Activated T-cell treated with anti-CD3 and anti-CD28 coated beads, Interleukin-2, amount 50 U/mL, for 48 hours (primary cell): ENCODE measurements at places on chromosomes 3 and 15.

DNA sequence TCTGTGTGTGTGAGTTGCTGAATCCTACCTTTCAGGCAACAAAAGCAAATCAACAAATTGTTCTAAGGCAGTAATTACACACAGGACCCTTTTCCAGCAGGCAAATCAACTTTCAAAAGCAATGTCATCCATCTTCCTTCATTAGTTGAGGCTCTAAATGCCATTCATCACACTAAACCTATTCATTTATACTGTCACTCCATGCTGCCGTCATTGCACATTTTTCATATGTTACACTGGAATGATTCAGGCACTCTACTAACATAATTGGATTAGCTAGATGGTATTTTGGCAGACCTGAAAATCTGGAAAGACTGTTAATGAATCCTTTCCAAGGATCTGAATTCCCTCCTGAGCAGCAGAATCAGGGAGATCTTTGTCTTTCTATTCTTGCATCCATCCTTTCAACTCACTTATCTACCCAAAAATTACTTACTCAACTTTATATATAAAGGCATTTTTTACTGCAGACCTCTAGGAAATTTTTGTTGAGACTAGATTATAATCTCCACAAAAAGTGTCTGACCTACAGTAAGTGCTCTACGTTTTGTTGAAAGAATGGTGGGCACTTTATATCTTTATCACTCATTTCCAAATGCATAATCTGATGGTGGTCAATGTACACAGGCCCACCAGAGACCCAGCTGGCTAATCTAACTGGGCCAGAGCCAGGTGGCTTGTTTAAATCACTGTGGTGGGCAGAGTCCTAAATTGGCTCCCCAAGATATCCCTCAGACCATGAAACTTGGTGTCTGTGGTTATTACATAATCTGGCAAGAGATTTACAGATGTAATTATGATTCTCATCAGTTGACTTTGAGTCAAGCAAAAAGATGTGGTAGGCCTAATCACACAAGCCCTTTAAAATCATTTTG is 25.0 kb downstream of the MIX23 start:
- DNase-seq = no peak

- no peak for DNase-seq
Observed at GRCh38 chr15:63246691-63247469, 30.5 kb upstream of the APH1B start.

GRCh38 chr3:176046703-176047102 is 1150.6 kb downstream of the TBL1XR1 start:
- no peak for DNase-seq

- DNase-seq = no peak
Observed at GRCh38 chr3:114659109-114660061, 365.6 kb downstream of the TIGIT start.

- no peak for DNase-seq
Observed at GRCh38 chr15:59115047-59115446, 10.1 kb downstream of the CCNB2 start.

GRCh38 chr3:127420829-127421228 is 133.0 kb upstream of the PRR20G start:
- DNase-seq = no peak

GRCh38 chr15:78425643-78426042 is 12.4 kb upstream of the IREB2 start:
- no peak for DNase-seq

DNA sequence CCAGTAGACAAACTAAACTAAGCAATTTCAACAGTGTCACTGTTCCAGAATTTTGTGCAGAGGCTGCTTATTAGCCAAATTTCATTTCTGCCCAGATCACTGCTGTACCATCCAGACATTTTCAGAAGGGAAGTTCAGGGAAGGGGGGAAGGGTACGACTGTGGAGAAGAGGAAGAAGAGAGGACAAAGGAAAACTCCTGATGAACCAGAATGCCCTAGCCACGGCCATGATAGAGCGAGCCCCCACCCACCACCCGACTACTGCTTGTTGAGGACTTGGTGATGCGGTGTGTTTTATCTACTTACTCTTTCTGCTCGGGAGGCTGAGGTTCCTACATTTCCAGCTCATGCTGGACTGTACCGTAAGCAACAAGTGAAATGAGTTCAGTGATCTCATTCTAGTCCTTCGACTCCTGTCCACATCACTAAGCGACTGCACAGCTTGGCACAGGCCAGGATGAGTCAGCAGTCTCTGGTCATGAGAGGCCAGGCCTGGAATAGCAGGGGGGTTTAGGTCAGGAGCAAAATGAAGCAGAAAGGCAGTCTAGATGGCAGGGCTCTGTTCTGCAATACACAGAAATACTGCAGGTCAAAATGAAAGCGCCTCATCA is 330.8 kb downstream of the TIGIT start:
- no peak for DNase-seq

DNA sequence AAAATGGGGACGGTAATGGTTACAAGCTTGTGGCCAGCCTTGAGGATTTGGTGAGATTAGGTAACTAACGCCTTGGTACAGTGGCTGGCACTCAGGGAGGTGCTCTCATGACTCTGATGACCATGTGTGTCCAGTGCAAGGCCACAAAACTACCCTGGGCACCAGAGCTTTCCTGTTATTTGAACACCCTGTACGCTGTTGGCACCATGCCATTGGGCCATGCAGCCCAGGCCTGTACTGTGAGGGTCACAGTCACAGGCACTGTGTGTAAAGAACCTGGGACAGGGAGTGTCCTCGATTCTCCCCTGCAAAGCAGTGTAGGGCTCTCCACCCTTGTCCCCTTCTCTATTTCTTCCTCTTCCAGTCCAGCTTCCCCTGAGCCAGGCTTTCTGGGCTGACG is 6.3 kb downstream of the TMEM43 start:
- DNase-seq = no peak

DNA sequence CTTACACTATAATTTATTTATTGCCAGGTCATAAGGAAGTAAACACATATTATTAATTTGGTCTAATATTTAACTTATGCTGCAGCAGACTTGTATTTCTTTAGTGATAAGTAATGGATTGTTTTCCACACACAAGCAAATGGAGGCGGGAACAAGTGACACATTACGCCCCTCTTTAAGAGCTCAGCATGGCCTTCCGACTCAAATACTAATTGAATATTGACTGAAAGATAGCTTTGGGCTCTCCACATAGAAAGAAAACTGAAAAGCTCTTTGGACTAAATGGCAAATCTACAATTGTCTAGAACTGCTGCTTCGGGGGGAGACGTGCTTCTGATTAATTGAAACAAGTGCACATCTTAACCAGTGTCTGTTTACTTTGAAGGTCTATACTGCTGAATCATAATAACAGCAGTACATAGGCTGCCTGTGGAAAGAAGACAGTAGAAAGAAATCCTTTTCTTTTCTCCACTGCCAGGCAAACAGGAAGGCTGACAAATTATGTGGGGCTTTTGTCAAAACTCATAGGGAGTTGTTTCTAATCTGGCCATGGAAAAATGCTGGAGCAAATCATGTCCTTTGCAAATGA is 15.9 kb downstream of the CADPS start:
- DNase-seq = no peak

- no peak for DNase-seq
Observed at GRCh38 chr15:39788800-39789565, 6.3 kb upstream of the FSIP1 start.

- no peak for DNase-seq
Observed at GRCh38 chr15:71136159-71136783, 21.0 kb downstream of the THSD4 start.

GRCh38 chr3:189962466-189962865 is 158.2 kb downstream of the P3H2 start:
- no peak for DNase-seq

DNA sequence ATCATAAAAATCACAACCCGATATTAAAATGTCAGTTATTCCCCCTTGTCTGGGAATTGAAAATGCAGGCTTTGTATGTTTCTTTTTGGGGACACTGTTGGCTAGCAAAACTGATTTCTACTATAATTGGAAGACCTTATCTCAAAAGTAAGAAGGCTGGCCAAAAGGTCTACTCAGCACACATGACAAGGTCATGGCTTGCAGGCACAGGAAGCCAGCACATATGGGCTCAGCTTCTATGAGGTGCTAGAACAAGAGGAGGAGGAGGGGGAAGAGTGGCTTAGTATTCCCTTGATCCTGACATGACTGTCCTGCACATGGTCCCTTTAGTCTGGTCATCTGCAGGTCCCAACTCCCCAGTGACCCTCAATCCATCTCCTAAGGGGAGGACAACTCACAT is 681.2 kb downstream of the SQOR start:
- DNase-seq = no peak

DNA sequence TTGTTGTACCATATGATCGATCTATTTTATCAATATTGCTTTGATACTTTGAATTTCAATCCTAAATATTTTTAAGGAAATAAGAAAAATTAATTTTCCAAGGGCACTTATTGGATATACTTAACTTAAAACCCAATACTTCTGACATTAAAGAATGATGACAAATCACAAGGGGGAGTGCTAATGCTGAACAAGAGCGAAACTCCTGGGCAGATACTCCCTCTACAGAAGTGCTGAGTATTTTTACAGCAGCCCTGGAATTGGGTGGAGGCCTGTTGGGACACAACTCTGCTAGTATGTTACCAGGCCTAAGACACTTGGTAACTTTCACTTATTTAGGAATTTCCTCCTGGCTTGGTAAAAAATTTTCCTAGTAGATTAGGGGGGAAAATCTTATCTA is 46.2 kb downstream of the DENND6A start:
- no peak for DNase-seq

- DNase-seq = no peak
Observed at GRCh38 chr3:36677331-36678007, 86.9 kb downstream of the DCLK3 start.

DNA sequence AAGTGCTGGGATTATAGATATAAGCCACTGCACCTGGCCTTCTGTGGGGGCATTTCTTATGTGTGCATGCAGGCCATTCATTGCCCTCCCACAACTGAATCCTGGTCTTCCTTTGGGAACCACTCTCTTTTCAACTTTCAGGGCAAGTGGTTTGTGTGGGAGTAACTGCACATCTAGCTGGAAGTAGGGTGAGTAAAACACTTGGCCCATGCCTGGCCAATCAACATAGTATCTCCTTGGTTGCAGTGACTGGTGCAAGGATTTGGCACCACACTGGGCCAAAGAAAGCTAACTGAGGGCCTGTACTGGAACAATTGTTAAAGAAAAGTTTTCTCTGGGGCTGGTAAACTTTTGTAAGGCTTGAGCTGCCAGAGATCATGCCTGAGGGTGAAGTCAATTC is 189.2 kb upstream of the FEZF2 start:
- DNase-seq = no peak

DNA sequence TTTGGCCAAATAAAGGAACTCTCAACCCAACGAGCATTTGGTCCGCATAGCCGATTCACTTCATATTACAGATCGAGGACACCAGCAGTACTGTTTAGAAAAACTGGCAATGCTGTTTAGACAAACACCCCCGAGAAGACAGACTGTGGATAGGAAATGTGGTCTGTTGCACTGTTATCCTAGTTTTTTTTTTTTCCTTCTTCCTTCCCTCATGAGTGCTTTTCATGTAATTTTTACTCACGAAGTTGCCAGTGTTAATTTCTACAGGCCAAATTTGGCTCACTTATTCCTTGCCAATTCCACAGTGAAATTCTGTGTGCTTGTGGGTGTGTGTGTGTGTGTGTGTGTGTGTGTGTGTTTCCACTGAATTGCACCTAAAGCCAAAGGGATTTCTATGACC is 165.7 kb downstream of the FOXP1 start:
- DNase-seq = no peak

DNA sequence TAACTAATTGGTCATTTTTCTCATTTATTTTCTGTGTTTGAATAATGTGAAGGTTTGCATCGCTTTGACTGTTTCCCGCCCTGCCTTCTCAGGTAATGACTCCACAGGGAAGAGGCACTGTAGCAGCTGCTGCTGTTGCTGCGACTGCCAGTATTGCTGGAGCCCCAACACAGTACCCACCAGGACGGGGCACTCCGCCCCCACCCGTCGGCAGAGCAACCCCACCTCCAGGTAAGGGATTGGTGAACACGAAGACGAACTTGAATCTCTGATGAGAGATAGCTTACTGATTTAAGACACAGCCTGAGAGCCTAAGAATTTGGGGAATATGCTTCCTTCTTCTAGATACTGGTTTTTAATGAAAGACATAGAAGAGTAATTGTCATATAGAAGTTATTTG is 22.9 kb downstream of the SNRPN start:
- DNase-seq = no peak

DNA sequence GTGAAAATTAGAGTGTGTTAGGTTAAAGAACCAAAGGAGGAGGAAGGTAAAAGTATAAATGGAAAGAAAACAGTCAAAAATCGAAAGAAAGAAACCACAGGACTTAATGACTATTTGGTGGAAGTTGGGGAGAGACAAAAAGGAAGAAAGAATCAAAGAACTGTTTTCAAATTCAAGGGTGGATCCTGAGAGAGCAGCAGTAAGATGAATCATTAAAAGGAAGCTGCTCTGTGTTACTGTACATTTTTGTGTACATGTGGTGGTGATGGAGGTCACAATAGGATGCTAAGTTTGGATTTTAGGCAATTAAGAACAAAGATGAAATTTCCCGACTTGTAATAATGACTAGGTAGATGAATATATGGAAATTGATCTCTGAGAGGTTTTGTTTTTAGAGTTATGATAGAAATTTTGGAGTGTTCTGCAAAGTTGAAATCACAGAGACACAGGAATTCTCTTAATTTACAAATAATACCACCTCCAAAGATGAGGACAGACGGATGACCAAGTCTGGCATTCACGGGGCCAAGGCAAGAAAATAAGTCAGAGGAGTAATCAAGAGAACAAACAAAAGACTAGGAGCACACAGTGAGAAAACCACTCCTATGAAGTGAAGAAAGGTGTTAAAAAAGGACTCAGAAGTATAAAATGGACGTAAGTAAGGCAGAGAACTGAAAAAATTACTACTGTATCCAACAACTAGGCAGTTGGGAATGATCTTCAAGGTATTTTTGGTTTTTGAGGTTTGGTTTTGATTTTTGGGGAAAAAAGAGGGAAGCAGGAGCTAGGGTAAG is 7.1 kb downstream of the DHX36 start:
- no peak for DNase-seq

- peak; percentile 55 for DNase-seq
Observed at GRCh38 chr3:190514413-190515153, 698 bp downstream of the IL1RAP start.

- no peak for DNase-seq
Observed at GRCh38 chr15:36221992-36222391, 357.4 kb upstream of the CDIN1 start.

GRCh38 chr15:94247789-94248638 is 16.7 kb downstream of the MCTP2 start:
- no peak for DNase-seq
